ENCODE measurements at places on chromosomes 6 and 20.

DNA sequence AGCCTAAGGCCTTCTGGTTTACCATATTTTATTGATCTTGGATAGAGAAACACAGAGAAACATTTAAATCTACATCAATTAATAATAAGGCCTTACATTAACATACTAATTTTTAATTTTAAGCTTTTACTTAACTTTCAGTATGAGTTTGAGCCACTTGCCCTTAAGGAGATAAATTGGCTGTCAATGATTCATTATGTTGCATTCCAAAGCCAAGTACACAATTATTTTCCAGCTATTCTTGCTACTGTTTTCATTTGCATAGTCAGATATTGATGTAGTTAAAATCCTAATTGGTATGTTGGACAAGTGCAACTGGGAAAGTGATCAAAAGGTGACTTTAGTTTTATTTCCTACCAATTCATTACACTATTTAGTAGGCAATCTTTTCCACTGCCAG is 58.2 kb downstream of the MOCS1 start:
- DNase-seq, result no peak

- DNase-seq, result no peak
These were observed 658.8 kb downstream of the PTPRT start for GRCh38 chr20:42530855-42531448.

GRCh38 chr6:21915707-21916260 is 322.2 kb downstream of the SOX4 start:
- DNase-seq, result no peak

DNA sequence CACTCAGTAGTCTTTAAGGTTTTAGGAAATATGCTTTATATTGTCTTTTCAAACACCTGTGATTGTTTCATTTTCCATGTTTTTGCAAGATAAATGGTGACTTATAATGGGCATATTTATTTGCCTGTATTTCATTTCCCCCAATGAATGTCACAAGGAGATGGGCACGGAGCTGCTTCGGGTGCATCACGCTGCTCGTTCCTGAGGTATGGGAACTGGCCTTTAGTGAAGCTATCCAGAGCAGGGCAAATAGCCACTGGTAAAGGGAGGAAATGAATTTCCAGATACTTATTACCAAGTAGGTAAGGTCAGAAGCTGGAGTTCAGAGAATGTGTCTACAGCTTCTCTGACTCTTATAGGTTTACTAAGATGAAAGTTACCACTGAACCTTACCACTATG is 3.7 kb downstream of the POU3F2 start:
- no peak for DNase-seq

- no peak for DNase-seq
These were observed 840.0 kb downstream of the C6orf118 start for GRCh38 chr6:164469276-164469949.

- DNase-seq, result no peak
These were observed 57.5 kb upstream of the TMEM181 start for GRCh38 chr6:158502263-158502950.

DNA sequence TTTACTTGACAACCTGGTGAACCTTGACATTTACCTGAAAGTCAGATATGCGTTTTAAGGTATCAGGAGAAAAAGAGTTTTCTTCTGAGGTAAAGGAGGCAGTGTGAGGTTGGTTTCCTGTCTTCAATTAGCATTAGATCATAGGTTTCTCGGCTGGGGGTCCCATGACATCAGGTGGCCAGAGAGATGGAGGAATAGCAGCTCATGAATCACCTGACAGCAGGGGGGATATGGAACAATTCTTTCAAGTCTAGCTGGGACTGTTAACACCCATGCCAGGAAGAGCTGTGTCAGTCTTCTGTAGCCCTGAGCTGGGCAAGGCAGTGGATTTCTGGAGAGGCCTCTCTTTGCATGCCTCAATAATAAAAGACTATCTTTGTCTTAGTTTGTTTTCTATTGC is 108.0 kb upstream of the TMEM170B start:
- no peak for DNase-seq

GRCh38 chr6:73564578-73565345 is 43.9 kb upstream of the EEF1A1 start:
- DNase-seq, result no peak

GRCh38 chr6:31619805-31620585 is 520 bp upstream of the PRRC2A start:
- peak; percentile 94 for DNase-seq

DNA sequence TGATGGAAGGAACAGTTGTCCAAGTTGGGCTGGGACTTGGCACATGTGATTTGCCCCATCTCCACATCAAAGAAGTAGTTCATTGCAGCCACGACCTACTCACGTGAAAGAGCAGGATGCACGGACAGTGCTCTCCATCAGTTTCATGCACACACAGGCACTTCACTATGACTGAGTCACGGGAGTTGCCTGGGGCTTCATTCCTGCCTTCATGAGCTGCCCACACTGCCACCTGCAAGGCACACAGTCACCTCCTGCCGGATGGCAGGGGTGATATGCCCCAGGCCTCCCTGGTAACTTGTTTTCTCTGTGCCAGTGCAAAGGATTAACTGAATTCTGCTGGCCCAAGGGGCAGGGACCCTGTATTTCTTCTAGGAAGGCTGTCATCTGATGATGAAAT is 22.8 kb downstream of the CST5 start:
- DNase-seq, result no peak

- no peak for DNase-seq
These were observed 35.9 kb downstream of the PHACTR3 start for GRCh38 chr20:59640267-59640666.

- DNase-seq, result no peak
These were observed 108.4 kb upstream of the SLC22A23 start for GRCh38 chr6:3565291-3565690.

DNA sequence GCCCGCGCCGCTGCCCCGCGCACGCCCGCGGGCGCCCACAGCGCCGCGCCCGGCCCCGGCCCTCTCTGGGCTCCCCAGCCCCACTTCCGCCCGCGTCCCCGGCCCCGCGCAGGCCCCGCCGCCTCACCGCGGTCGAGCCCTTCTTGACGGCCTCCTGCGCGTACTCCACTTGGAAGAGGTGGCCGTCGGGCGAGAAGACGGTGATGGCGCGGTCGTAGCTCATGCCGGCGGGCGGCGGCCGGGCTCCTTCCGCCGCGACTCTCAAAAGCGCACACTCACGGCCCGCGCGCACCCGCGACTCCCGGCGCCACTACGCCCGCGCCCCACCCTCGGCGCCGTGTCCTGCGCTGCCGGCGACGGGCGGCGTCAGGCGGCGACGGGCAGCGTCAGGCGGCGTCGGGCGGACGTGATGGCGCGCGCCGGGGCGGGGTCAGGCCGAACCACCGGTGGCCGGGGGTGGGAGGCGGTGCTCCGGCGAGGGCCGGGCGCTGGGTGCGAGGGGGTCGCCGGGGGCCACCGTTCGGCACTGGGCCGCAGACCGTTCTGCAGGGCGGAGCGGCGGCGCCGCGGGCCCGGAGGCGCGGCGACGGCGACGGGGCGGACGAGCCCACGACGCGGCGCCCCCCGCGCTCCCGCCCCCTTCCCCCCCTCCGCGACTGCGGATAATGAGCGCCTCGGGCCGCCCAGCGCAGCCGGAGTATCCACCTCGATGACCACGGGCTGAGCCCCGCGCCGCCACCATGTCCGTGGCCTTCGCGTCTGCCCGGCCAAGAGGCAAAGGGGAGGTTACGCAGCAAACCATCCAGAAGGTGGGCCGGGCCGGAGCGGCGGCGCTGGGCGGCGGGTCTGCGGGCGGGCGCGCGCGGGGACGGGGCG is at the start of the genes PSMA7 and SS18L1:
Gene PSMA7, minus strand, starts transcription at position 314 of the 876 bp plus-strand sequence. Its CDS starts 91 bp downstream, at position 223.
Gene SS18L1, plus strand, starts transcription at position 689 of the 876 bp plus-strand sequence. Its CDS starts 52 bp downstream, at position 741.
- DNase-seq, result peak; percentile 58

GRCh38 chr20:42979720-42980119 is 210.0 kb downstream of the PTPRT start:
- no peak for DNase-seq

DNA sequence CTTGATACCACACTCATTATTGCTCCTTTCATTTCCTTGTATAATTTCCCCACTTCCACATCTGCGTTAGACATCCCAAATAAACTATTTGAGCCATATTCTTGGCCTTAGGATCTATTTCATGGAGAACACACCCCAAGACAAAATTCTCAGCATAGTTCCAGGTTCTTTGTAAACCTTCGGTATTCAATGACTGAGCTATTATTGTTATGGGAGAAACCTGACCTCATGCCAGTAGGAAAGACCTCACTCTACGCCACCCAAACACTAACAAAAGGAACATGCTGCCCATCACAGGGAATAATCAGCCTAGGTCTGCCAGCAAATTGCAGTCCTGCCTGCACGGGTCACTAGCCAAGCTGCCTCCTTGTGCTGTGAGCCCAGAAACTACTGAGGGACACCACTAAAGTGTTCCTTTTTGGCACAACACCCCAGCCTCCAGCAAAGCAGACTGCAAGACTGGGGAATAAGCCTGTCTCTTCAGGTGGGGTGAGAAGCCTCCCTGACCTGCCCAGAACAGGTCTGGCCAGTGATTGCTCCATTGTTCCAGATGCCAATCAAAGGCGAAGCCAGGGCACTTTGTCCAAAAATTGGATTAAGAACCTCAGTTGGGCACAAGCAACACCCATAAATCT is 371.8 kb downstream of the MAFB start:
- no peak for DNase-seq

DNA sequence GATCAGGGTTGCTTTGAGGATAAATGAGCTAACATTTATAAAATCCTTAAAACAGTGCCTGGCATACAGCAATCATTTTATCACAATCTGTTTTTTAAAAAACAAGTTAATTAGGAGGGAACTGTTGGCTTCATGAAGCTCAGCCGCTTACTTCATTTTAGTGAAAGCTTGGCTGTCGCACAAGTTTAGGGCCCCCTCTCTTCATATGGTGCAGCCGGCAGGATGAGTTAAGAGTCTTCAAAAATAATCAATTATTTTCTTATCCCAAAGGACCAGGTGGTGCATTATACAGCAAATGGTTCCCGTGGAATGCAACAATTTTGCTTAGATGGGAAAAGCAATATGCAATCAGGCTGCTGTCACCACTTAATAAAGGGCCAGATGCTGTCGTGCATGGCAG is 57.4 kb upstream of the PROKR2 start:
- DNase-seq, result no peak

GRCh38 chr20:44956410-44956809 is 3.8 kb downstream of the TOMM34 start:
- DNase-seq, result no peak

GRCh38 chr6:25601800-25602673 is 50.0 kb upstream of the SCGN start:
- no peak for DNase-seq

GRCh38 chr6:135867332-135867731 is 15.8 kb downstream of the PDE7B start:
- DNase-seq, result no peak

Data from stimulated activated CD4-positive, alpha-beta T cell treated with anti-CD3 and anti-CD28 coated beads, TNF-alpha, amount 100 ng/mL, for 24 hours (primary cell).